ENCODE measurements at places on chromosomes 7 and 10.

DNA sequence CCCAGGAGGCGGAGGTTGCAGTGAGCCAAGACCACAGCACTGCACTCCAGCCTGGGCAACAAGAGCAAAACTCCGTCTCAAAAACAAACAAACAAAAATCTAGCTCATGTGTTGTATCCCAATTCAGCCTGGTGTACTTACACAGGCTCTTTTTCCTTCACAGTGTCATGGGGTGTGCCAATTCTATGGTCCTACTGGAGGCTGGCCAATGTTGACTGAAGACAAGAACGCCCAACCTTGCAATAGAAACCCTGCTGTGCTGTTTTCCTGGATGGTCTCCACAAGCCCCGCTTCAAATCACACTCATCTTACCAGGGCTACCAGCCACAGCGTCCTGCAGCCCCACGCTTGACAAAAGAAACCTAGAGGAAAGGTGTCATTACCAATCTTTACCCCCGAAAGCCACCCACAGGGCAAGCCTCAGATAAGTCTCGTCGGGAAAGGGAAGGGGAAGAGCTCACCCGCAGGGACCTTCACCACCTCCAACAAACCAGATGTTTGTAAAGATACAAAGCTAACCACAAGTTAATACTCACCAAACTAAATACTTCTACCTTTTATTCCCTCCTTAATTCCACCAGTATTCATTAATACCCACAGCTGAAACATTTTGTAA is 64.8 kb downstream of the TNS3 start:
- no peak for DNase-seq

- no peak for DNase-seq
Observed at GRCh38 chr7:95925971-95926370, 153.6 kb downstream of the DYNC1I1 start.

DNA sequence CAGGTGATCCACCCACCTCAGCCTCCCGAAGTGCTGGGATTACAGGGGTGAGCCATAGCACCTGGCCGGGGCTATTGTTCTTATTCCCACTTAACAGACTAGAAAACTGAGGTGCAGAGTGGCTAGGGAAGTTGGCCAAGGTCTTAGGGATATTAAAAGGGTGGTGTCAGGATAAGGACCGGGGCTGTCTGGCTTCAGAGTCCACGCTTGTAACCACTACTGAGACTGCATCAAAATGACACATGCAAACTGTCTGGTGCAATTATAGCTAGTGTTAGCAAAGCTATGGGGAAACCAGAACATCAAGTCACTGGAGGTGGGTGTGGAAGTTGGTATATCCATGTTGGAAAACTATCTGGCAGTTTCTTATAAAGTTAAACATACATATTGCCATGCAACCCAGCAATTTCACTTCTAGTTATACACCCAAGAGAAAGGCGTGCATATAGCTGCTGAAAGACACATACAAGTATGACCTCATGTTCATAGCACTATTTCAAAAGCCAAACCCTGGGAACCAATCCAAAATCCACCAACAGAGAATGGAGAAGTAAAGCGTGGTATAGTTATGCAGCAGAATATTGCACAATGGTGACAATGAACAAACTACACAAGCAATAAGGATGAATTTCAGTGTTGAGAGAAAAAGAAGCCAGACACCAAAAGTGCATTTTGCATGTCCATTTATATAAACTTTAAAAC is 33.9 kb upstream of the EEPD1 start:
- no peak for DNase-seq

GRCh38 chr7:379456-380138 is 89.6 kb downstream of the FOXL3 start:
- no peak for DNase-seq

GRCh38 chr10:48480397-48481374 is 124.2 kb downstream of the ARHGAP22 start:
- no peak for DNase-seq

DNA sequence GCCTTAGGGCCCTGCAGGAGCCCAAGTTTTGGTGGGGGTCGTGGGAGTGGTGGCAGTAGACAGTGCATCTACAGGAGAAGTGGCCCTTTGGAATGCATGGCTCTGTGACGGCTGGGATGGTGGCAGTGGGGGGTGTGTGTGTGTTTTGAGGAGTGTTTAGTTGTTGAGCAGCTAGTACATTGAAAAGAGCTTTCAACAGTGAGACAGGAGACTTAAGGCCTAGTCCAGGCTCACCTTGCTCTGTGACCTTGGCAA is 27.1 kb downstream of the ZNF775 start:
- DNase-seq = no peak

All from D721Med (cell line).